ENCODE measurements at places on chromosomes 4 and X.

DNA sequence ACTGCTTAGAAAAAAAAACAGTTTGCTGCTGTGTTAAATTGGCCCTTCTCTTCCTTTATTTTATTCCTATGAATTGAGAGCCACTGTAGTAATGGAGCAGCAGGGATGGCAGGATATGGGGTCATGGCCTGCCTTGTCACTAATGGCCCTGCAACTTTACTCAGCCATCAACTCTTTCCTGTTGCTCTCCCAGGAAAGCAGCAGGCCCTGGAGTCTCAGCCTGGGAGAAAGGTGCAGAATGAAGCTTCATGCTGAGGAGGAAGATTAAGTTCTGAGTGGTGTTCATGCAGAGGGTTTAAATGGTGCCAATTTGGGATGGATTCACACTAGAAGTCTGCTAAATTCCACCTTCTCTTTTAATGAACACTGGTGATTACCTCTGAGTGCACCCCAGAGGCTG lies 285.6 kb downstream of the GPAT3 start:
- no peak for DNase-seq

DNA sequence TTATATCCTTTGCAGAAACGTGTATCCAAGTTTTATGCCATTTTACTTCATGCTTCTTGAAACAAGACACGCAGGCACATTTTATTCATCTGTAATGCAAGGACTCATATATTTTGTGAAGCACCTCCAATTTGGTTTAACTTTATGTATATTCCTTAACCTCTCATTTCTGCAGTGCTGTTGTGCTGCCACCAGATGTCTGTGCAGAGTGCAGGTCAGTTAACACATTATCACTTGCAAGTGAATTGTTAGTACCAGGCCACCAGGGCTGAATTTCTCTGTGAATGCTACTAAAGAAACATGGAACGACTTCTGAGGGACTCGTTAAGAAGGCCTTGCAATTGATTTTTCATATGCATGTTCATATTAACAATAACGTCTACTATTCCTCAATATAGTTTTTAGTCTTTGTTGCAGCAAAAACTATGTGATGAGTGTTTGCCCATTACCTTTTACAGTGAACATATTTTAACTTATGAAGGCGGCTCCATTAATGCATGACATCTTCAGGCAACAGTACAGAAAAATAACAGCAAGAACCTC lies 770.3 kb downstream of the NLGN4X start:
- DNase-seq: no peak

DNA sequence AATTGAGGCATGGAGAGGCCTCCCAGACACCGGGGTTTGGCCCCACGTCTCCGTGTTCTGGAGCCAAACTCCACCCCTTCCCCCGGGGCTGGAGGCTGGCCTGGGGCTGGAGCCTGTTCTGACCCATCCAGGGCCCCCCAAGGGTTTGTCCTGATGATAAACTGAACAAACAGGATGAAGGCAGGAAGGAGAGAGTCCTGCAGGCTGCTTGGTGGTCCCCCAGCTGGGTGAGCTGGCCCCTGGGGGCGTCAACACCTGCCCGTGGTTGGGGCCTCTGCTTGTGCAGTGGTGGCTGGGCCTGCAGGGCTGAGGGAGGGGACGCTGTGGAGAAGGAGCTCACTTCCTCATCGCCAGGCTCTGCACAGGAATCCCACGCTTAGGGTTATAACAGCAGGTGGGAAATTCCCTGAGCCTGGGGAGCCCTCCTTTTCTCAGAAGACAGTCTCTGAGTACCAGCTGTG lies 2.3 kb downstream of the SH3TC1 start:
- DNase-seq: no peak

GRCh38 chr4:161303551-161303950 lies 860.2 kb downstream of the FSTL5 start:
- no peak for DNase-seq

- peak; percentile 82 for DNase-seq
These were observed 91.3 kb downstream of the NSUN7 start for GRCh38 chr4:40840985-40841571.

- DNase-seq: no peak
These were observed 37.5 kb downstream of the JAKMIP1 start for GRCh38 chr4:6162885-6163284.

DNA sequence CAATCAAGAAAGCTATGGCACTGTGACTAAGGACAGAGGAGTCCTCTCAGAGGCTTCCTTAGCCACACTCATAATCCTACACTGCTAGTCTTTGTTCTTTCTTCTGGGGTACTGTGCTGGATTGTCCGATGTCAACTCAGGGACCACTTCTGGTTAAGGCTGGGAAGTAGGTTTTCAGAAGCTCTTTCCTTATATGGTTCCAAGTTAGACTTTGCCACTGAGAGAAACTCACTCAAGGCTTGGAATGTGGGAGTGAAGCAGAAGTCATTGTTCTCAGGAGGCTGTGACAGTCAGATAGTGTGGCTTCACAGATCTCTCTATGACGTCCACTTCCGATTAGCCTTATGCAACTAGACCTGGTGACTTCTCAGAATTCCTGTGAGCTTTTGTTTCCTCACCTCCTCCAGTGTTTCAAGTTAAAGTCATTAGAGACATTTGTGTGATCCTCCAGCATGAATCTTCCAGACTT lies 317.3 kb upstream of the F9 start:
- DNase-seq: no peak

DNA sequence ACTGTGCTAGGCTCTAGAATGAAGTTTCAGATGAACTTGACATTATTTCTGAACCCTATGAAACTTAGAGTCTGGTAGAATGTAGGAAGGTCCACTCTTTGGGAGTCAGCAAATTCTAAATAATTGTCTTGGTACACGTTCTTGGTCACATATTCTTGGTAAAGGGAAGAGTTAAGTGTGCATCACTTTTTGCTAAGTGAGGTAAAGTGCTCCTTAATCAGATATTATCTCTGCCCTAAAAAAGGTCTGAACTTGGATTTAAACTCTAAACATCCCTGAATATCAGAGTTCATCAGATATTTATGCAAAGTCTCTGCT lies 7.2 kb downstream of the OCIAD2 start:
- no peak for DNase-seq

DNA sequence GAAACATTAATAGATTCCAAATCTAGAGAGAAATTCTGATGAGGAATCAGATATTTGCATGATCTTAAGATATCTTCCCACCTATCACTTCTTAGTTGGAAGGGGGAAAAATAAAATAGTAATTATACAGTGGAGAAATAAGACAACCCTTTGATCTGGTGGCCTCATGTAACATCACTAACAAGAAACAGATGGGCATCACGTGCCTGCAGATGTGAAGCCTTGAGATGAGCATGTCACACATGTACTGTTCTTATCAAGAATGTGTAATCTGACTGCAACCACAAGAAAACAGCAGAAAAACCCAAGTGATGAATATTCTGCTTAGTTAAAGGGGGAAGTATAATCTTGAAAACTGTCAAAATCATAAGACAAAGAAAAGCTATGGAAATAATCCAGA lies 31.4 kb upstream of the NKX6-1 start:
- no peak for DNase-seq

DNA sequence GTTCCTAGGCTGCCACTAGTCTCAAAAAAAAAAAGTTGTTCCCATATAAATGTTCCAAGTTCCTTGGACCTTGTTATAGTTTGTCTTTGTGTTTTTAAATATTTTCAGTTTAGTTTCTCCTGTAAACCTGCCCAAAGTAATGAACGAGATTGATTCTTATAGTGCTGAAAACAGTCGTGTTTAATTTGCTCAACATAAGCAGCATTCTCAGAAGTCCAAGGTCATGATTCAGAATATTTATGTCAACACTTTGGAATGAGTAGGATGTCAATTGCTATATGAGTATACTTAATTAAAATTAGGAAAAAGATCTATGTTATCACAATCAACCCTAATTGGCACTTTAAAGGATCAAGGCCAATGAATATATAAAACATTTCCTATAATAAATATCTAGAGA lies 510.9 kb downstream of the PPP4R3C start:
- no peak for DNase-seq

- no peak for DNase-seq
These were observed 1.1 kb upstream of the AVPR2 start for GRCh38 chrX:153903238-153903980.

DNA sequence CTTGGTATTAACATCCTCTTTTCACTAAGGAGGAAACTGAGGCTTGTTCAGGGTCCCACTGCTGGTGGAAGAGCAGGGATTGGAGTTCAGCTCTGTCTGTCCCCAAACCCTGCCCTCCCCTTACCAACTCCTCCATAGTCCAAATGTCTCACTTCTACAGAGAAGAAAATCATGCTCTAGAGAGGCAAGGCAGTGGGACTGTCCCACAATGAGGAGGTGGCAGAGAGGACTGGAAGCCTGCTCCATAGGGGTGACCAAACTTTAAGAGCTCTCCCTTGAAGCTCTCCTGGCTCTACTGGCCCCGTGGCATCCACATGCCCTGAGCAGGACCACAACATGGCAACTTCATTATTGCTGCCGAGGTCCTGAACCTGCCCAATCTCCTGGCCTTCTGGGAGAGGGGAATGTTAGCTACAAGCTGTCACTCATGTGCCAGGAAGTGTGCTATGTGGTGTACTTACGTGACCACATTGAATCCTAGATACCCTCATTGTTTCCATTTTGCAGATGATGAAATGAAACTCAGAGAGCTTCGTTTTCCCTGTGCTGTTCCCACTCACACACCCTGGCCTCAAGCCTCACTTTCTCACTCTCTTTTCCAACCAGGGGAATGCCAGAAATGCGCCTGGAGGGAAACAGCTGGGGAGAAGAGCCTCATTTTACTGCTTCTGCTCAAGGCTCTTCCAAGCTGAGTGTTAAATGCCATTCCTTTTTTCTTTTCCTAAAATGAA lies 71.5 kb downstream of the ANAPC4 start:
- no peak for DNase-seq

GRCh38 chr4:159297091-159297490 lies 194.2 kb downstream of the RAPGEF2 start:
- DNase-seq: no peak

DNA sequence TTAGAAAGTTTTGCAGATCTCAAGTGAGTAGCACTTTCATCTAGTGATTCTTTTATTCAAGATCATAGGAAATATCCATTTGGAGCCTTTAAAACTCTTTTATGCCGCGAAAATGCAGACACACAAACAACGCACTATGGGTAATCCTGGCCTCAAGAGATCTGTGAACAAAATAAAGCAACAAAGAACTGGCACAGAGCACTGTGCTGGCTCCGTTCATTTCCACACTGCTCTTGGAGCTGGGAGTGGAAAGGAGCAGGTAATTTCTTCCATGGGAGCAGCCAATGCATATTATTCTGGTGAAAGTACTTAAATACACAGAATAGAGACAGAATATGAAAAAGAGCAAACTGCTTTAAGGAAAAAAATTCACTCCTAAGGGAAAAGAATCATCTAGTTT lies 172.7 kb upstream of the FRG1 start:
- no peak for DNase-seq

DNA sequence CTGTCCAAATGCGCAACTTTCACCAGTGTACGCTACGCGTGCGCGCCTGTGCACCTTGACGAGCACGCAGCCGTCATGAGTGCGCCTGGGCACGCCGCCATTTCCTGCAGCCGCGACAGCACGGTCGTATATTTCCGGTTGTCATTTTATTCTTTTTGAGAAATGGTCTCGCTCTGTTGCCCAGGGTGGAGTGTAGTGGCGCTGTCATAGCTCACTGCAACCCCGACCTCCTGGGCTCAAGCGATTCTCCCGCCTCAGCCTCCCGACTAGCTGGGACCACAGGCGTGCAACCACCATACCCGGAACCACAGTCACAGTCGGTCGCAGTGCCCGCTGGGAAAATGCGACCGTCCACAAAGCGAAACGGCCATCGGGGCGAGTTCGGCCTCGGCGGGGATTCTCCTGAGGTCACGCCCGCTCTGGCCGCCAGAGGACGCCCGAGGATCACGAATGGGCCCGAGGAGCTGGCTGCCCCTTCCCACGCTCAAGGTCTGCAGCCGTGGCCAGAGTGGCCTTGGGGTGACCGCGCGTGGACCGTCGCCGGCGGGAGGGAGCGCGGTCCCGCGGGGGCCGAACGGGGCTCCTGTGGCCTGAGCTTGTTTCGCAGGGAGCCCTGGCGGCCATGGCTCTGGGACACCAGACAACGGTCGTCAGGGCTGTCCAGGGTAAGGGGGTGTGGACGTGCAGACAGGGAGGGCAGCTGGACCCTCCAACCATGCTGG lies 23.7 kb upstream of the PNMA3 start:
- DNase-seq: peak; percentile 78

DNA sequence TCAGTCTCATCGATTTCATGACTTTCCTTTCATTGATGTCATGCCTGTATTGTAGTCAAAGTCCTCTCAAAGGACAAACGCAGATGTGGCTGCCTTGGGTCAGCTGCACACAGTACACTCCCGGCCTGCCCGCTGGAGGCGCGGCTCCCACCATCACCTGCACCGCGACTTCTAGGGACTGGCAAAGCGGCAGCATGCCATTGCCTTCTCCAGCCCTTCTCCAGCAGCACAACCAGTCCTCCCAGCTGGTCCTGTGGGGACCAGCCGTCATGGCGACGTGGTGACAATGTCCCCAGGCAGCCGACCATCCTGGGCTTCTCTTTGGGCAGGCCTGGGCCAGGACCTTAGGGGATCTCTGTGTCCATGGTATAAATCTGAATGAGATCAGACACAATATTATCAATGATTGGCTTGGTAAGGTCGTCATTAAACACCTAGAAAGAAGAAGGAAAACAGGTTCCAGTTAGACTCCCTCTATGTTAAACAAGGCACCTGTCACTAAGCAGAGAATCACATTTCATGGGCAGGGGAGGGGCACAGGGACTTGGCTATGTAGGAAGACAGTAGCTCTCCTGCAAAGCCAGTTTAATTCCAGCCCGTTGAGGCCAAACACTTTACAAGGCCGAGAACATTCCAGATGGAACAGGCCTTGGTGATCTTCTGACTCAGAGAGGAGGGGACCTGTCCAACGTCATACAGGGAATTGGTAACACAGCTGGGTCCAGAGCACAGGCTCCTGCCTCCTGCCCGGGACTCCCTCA lies 10.7 kb downstream of the CCNQ start:
- DNase-seq: no peak

DNA sequence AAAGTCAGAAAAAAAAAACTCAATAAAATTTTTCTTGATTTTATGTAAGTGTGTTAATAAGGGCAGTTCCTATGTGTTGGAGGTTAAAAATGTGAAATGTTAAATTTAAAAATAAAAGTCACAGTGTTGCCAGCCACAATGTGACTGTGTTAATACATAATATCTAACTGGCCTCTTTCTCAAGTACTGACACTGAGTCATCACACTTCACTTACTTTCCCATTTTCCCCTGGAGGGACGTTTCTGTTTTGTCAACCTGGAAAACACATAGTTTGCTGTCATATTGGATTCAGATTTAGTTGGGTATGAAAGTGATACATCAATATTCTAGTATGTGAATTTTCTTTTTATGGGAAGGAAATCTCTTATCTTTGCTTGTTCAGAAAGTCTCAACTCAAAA lies 46.4 kb downstream of the ARHGEF38 start:
- DNase-seq: no peak

GRCh38 chrX:3044671-3045070 lies 3.4 kb downstream of the ARSF start:
- DNase-seq: no peak

DNA sequence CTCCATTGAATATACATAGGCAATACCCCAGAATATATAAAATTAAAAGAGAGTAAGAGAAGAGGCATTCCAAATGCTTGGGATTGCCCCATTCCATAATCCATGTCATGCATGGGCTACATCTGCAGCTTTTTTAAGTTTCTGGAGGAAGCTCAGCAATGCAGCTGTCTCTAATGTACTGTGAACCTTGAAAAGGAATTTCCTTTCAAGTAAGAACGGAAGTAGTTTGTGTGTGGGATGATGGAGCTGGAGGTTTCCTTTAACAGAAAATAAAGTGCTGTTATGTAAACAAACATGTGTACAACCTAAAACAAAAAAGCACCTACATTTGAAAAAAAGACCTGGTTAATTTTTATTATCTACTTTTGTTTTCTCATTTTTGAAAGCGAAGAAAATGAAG lies 303.5 kb downstream of the BMPR1B start:
- DNase-seq: no peak

Measured in tibial artery (tissue), 4 donors.